Aortic smooth muscle cell (primary cell): ENCODE measurements at places on chromosomes 16 and 17. TPM values are rescaled to one million over a fixed set of nuclear protein-coding genes. Genes with fewer than 3 reads are reported as not detected.

SSTR5 gene
- 0.12 TPM in 1 of 2 replicates, not detected in the other for total RNA-seq

FA2H gene
- not detected in 2 replicates for total RNA-seq

PPY gene
- not detected in 2 replicates for total RNA-seq

EFCAB5 gene
- 0.19 and 0.92 TPM in 2 replicates for total RNA-seq

NRN1L gene
- not detected in 2 replicates for total RNA-seq

RHBDL3 gene
- 0.06 and 0.13 TPM in 2 replicates for total RNA-seq

CYGB gene
- total RNA-seq, result 2.7 and 7.7 TPM in 2 replicates

SUZ12 gene
- total RNA-seq, result 15.3 and 18.2 TPM in 2 replicates

ADCY7 gene
- total RNA-seq, result 26.1 and 47.4 TPM in 2 replicates

KRTAP3-1 gene
- total RNA-seq, result not detected in 2 replicates

CD300H gene
- not detected in 2 replicates for total RNA-seq

ZG16 gene
- not detected in 2 replicates for total RNA-seq

FBXL16 gene
- 0.06 and 0.13 TPM in 2 replicates for total RNA-seq
